ENCODE measurements at places on chromosomes 16 and 17. TPM values are rescaled to one million over a fixed set of nuclear protein-coding genes. Genes with fewer than 3 reads are reported as not detected.

GRCh38 chr16:62034231-62035114 is 1.8 kb downstream of the CDH8 start:
- no peak for DNase-seq

GRCh38 chr17:75878174-75878998 is at the start of gene TRIM47:
TSS of gene TRIM47 (minus strand) at chr17:75878581. CDS start at chr17:75878548, 33 bp downstream.
- DNase-seq, result peak; percentile 49

GRCh38 chr17:38571833-38572668 is 33.7 kb downstream of the SRCIN1 start:
- no peak for DNase-seq

DNA sequence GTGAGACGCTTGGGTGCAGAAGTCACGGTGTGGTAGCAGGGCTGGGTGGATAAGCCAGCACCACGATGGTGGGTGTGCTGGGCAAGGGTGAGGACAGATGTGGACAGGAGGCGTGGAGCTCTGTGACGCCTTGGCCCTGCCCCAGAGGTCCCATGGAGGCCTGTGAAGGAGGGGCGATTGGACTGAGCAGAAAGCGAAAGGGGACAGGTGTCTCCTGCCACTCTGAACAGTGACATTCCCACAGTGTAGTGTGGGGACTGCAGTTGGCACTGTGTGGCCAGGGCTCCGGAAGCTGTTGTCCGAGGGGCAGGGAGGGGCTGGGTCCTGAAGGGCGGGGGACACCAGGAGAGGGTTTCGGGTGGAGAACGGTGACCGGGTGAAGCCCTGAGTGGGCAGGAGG is 7.3 kb downstream of the TBC1D24 start:
- DNase-seq, result no peak

DNA sequence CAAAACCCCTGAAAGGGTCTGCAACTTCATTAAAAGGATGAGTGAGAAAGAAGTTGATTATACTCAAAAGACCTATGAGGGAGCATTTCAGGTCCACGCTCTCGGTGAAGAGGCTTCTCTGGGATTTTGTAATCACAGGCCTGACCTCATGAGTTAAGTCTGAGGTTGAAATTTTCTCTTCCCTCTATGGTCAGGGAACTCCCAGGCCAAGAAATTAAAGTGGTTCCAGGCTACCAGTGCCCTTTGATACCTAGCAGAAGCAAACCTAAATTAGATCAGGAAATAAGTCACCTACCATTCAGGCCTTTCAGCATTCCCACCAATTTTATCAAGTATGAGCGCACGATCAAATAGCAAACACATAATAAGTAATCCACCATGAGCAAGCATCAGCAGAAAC is 27.9 kb downstream of the MBTD1 start:
- no peak for DNase-seq

Gene CHST4
- total RNA-seq, result under 0.01 TPM

DNA sequence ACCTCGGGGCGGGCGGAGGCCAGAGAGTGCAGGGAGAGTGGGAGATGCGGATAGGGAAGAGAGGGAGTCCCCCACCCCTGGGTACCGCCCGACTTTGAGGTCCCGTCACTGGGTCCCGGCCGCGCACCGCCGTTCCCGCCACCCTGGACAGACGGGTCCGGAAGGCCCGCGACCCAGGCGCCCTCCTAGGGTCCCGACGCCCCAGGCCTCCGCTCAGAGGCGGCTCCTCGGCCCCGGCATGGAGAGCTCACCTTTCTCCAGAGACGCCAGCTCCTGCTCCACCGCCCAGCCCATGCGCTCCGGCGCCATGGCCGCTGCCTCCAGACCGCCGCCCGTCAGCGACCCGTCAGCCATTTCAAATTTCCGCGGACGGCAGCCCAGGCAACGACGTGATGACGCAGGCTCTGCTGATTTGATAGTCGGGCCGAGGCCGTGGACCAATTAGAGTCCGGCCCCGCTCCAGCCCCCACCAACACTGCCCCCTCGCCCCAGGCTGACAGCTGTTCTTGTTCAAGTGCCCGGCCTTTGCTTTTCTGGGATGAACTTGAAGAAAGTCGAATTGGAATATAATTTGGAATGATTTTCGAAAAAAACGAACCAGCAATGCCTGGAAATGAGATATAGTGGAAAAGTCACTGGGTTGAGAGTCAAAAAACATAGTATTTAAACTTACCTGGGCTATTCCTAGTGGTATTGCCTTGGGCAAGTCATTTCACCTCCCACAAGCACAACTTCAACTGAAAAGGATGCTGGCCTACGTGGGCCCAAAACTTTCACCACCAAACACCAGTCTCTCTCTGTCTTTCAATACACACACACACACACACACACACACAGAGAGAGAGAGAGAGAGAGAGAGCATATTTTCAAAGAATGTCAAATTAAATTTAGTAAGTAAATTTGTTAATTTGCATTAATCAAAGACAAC is at the start of gene SHCBP1:
TSS of gene SHCBP1 (minus strand) at position 374 of the 928 bp plus-strand sequence. CDS start at position 354, 20 bp downstream.
- peak; percentile 84 for DNase-seq

Gene ANKRD40CL
- total RNA-seq, result not detected

DNA sequence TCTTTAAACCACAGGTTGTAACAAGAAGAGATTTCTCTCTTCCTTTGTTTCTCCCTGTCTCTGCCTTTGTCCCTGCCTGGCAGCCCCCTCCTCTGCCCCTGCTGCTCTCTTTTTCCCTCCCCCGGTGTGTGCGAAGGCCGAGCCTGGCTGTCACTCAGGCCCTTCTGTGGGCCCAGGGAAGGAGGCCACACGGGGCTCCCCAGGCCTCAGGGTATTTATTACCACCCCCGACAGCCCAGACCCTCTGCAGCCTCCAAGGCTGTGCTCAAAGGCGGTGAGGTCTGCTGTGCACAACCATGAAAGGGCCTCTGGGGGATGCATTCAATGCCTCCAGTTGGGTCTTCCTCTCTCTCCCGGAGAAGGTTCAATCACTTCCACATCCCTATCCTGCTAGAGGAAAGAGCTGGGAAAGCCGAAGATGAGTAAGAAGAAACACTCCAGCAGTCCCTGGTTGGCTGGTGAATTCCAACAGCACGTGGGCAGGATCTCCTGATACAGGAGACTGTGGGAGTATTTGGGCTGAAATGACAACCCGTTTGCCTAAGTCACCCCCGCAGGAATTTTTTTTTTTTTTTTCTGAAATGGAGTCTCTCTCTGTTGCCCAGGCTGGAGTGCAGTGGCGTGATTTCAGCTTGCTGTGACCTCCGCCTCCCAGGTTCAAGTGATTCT is 34.2 kb downstream of the ZNF423 start:
- DNase-seq, result no peak

Gene TAT
- not detected for total RNA-seq

GRCh38 chr16:29154676-29155121 is 169.8 kb downstream of the LAT start:
- DNase-seq, result peak; percentile 83

DNA sequence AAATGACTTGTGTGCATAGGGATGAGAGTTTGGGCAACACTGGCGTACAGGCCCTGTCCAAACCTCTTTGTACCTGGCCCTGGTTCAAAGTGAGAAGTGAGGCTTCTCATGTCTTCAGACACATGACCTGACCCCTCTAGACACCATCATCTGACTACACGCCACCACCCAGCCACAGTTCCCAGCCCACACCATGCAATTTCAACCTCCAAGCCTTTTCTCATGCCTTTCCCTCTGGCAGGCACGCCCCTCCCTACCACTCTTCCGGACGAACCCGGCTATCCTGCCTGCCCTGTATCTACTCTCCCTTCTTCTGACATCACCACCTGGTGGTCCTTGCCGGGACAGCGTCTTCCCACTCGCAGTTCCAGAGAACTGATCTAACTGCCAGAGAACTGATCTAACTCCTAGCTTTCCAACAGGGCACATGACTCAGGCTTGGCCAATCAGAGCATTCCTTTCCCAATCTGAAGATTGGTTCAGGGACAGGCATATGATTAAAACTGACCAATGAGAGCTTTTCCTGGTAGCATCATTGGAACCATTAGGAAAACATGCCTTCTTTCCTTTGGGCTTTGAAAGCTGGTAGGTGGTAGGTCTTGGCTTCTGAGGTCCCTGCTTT is 27.1 kb upstream of the IL21R start:
- peak; percentile 80 for DNase-seq

Measured in IMR-90 (cell line).